Bronchial epithelial cell (primary cell): ENCODE measurements at places on chromosomes 1 and 21.
A peak's percentile ranks its signal among the peaks of the same experiment; 100 is the strongest.

DNA sequence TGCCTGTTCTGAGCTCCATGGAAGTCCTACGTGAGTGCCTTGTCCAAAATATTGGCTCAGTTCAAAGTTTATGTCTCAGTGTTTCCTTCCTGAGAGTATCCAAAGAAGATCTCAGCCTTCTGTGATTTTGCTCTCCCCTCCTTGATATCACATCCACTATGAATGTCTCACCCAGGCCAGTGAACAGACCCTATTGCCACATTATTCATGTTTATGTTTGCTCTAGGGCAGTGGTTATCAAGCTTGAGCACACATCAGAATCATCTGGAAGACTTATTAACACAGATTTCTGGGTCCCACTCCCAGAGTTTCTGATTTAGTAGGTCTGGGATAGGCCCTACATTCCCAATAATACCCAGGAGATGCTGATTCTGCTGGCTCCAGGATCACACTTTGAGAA lies 145.0 kb upstream of the FGGY start:
- no peak for DNase-seq

- DNase-seq = no peak
Measured at GRCh38 chr1:36572906-36573305, 90.2 kb upstream of the CSF3R start.

DNA sequence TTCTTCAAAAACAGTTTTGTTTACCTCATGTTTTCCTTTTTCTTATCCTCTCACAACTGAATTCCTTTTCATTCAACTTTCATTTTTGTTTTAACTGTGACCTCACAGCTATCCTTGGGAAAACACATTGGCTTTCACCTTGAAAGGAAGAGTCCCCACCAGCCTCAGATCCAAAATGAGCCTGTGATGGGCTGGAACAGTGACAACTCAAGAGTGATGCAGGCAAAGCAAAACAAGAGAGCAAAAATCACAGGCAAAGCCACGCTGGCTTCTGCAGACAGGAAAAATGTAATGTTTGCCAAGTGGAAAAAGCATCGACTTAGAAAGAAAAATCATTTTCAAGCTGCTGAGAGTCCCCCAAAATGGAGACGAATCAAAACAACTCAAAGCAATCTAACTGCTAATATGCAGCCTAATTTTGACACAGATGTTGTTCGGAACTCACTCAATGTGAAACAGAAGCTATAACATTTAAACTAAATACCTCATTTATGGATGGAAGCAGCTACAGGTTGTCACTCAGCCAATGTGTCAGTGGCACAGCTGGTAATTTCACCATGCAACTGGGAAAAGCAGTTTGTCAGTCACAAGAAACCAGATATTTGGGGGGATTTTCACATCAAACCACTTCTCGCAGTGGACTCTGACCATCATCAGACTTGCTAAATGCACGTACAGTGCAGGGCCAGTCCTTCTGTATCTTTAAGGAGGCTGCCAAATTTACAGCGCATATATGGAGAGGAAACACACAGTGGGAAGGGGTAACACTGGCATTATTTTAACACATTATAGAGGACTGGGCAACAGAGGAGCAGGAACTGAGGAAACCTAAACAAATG lies 50.7 kb downstream of the ALG14 start:
- DNase-seq = no peak

DNA sequence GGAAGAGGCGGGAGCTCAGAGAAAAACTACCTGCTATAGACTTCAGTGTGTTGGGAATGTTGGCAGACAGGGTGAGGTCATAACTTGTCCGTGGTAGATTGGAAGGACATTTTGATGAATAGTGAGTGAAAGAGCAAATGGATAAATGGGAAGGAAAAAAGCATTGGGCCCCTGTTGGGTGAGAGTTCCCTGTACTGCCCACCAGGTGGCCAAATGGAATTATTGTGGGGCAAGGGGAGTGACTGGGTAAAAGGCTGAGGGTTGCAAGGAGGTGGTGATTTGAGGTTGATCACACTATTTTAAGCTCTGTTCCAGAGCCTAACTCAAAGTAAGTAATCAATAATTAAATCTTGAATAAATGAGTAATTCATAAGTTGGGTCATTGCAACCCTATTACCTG lies 60.4 kb downstream of the MRPS6 start:
- DNase-seq = no peak

DNA sequence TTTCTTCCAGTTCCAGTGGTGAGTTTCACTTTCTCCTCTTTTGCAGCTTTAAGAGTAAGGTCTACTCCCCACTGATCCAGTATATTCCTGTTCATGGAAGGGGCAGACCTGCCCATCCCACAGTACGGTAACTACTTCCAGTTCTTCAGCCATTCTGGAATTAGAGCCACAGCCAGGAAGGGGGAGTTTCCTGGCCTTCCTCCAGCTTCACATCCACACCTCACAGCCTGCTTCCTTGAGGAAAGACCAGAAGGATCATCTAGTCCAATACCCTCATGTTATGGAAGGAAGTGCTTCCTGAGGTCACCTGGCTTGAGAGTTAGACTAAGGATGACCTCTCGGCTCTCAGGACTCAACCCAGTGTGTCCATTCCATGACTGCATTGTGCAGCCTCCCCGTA lies 597.8 kb downstream of the KIF26B start:
- DNase-seq = no peak

GRCh38 chr21:32585970-32586369 lies 647 bp upstream of the TCP10L start:
- no peak for DNase-seq

- DNase-seq = no peak
Measured at GRCh38 chr1:1373815-1374588, 1.0 kb downstream of the AURKAIP1 start.

GRCh38 chr21:33670076-33670978 lies 28.0 kb downstream of the ITSN1 start:
- peak; percentile 51 for DNase-seq

GRCh38 chr1:224259986-224260385 lies 70.0 kb downstream of the NVL start:
- peak; percentile 11 for DNase-seq

- DNase-seq = no peak
Measured at GRCh38 chr1:173017792-173018191, 32.9 kb downstream of the TNFSF18 start.

- no peak for DNase-seq
Measured at GRCh38 chr1:32474954-32475353, 10.1 kb downstream of the ZBTB8B start.

DNA sequence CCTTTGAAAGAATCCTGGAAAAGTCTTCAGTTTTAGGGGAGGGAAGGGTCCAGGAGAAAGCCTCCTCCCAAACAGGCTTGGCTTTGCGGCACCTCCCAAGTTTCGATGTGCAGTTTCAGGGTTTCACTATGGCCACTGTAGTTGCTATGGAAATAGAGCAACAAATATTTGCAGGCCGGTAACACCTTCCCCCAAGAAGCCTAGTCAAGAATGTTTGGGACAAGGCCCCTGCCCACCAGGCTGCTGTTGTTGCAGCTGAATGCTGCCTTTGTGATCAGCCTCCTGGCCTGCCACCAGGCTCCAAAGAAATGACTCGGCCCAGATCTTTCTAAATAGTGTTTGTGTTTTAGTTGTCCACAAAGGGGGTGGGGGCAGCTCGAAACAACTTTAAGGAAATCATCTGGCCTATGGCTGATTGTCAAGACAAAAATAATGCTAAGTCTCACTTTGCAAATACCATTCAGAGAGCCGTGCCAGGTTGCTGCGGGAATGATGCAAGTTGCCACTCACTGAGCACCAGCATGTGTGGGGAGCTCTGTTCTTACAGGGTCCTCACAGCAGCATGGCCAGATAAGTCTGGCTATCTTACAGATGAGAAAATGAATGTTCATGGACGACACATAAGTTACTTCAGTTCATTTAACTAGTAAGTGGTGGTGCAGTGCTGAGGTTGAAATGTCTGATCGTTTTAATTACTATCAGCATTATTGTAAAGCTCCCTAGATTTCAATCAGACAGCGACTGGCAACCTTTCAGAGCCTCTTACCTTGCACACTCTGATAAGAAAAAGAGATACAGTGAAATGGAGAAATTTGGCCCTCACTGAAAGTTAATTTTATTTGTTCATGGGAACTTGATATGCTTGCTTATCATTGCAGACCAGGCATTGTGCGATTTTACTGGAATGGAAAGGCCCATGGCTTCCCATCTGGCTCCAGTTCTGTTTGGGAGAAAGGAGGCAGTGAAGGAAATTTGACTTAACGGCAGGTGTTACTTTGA lies 91.2 kb upstream of the JUN start:
- DNase-seq = peak; percentile 51

DNA sequence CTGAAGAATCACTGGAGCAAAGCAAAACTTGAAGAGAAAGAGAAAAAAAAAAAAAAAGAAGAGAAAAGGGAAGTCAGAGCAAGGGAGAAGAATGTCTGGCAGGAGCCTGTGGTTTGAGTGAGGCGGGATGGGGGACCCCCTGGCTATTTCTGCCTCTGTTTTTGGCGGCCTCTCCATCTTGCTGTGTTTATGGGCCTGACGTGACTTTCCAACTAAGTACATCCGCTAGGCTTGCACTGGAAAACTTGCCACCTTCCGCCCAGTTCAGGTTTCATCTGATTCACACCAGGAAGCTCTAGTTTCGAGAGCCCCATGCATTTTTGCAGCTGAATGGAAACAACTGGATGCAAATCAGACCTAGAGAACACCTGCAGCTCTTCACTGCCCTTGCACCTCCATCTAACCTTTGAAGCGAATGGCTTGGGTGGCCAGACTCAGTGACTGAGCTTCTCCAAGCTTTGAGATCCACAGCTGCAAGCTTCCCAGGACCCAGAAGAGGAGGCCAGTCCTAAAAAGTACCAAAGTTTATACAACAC lies 28.0 kb downstream of the TBX15 start:
- peak; percentile 33 for DNase-seq

DNA sequence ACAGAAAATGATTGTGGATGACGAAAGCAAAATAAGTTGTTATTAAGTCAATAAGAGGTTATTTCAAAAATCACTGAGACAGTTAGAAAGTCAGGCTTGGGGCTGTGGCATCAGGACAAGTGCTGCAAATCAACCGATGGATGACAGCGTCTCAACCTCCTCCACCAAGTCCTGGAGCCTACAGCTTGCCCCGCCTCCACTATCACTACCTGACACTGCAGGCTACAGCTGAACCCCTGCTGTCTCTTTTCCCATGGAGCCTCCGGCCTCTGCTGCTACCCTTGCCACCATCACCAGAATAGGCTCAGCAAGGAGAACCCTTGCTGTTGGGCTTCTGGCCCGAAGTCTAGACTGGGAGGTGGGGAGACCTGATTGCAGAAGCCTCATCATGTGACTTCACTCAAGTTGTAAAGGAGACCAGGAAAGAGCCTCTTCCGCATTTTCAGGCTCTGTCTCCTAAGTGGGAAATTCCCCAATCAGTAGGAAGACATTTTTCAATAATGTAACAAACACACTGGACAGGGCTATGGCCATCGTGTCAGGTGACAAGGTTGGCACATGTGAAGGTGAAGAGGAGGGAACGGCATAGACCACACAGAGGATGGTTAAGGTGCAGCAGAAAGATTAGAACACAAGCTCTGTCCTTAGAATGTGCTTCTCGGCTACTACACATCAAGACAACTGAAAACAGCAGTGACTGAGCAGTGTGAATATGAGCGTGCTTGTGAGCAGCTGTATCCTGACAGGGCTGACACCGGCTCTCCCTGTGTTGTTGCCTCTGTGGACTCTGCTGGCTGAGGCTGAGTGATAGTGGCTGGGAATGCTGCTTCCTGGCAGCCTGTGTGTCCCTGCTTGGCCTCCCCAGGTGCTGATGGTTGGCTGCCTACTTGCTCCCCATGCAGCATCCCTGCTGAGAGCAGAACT lies 660.7 kb downstream of the PTPRU start:
- DNase-seq = peak; percentile 15

DNA sequence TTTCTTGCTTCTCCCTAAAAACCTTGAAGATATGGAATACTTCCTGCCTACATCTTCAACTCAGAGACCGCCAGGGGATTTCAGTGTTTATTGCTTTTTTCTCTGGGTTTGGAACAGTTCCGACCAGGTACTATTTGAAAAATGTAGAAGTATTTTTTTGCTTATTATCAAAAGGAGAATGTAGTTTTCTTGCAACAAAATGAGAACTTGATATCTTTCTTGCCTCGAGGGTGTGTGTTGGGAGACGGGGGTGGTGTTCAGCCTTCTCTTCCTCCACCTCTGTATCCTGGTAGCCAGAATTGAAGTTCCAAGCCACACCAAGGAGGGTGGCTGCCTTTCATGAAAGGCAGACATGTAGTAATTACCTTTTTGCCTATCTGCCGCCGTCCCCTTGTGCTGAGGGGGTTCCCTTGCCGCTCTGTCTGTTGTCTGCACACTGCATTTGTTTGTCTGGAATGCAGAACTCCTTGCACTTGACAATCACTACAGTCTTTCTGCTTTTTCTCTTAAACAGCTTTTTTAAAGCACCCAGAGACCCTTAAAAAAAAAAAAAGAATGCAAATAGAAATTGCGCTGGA lies 212.1 kb downstream of the PBX1 start:
- DNase-seq = peak; percentile 23

- DNase-seq = peak; percentile 29
Measured at GRCh38 chr1:158117854-158118704, 62.6 kb upstream of the CD1D start.

DNA sequence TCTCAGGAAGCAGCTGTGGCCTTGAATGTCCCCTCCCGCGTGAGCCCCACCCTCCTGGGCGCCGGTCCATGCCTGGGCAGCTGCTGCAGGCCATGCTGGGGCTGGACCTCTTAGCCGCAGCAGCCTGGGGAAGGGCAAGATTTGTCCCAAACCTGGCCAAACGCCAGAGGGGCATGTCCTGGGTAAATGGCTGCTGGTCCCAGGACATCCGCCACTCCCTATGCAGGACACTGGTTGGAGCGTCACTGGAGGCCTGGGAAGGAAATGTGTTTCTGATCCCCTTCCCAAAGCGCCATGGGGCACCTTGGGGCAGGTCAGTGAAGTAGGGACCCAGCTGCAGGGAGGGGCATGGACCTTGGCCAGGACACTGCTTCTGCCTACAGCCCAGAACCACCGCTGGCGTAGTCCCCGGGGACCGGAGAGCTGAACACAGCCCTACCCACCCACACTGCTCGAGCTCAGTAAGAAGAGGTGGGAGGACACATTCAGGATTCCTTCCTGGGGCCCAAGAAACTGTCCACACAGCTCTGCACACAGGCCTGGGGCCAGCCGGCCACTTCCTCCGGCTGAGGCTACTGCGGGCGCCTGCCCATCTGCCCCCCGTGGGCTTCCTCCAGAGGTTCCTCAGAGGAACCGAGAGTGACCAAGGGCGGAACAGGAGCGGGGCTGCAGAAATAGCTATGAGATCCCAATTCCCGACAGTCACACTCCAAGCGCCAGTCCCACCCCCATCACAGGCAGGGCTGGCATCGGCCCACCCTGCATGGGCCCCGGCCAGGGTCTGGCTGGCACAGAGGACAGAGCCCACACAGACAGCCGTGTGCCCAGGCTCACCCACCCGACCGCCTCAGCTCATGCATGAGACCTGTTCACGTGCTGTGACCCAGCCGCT lies 10.8 kb upstream of the PLEKHG5 start:
- DNase-seq = no peak

- peak; percentile 72 for DNase-seq
Measured at GRCh38 chr1:161962091-161962887, 61.4 kb downstream of the OLFML2B start.

DNA sequence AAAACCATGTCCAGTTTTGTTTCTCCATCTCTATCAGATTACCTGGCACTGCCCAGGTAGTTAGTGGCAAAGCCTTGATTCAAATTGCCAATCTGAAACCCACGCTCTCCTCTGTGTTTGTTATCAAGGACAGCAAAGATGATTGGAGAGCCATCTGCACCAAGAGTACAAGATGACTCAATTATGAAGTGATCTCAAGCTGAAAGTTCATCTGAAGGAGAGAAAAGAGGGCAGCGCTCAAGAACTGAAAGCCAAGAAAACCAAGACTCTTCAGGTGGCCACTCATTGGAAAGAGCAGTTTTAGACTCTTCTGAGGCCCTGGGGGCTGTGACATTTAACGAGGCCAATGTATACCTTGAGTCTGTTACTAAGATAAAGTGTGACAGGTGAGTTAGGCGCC lies 13.8 kb downstream of the RXRG start:
- DNase-seq = no peak
